Cerebellar nuclear complex (tissue), 1 donor: ENCODE measurements at places on chromosomes 16 and 17.

DNA sequence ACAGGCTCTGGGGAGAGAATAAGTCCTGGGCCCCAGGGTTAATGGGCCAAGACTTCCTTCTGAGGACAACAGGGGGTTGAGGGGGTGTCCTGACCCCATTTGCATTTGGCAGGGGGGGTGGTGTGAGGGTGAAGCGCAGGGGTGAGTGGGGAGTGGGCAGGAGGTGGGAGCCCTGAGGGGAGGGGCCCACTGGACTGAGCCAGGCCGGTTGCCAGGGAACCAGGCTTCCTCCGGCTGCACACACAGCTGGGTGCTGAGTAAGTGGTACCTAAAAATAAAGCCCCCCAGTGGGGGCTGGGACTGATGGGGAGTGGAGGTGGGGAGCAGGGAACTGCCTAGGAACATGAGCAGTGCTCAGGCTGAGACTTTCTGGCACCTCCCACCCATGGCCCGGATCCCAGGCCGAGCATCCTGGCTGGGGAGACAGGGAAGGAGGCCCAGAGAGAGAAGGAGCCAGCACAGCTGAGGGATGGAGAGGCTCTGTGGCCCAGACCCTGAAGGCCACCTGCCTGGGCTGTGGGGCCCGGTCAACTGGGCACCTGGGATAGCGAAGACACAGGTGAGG lies 7.5 kb upstream of the RASD1 start:
- DNase-seq: no peak

- no peak for DNase-seq
These were observed 1.9 kb downstream of the GPR142 start for GRCh38 chr17:74369221-74369620.

DNA sequence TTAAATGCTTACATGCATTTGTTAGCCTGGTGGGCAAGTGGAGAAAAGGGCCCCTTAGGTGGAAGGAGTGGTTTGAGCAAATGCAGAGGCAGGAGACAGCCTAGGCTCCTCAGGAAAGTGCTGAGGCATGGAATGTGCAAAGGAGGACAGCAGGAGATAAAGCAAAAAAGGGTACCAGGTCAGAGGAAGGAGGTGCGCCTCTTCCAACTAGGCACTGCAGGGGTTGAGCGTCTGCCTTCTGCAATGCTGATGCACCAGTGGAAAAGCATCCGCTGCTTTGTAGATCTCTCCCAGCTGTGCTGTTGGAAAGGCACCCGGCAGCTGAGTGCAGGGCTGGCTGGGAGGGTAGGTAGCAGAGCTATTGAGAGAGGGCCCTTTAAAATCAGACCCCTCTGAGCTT lies 287.0 kb upstream of the XYLT1 start:
- DNase-seq: no peak

DNA sequence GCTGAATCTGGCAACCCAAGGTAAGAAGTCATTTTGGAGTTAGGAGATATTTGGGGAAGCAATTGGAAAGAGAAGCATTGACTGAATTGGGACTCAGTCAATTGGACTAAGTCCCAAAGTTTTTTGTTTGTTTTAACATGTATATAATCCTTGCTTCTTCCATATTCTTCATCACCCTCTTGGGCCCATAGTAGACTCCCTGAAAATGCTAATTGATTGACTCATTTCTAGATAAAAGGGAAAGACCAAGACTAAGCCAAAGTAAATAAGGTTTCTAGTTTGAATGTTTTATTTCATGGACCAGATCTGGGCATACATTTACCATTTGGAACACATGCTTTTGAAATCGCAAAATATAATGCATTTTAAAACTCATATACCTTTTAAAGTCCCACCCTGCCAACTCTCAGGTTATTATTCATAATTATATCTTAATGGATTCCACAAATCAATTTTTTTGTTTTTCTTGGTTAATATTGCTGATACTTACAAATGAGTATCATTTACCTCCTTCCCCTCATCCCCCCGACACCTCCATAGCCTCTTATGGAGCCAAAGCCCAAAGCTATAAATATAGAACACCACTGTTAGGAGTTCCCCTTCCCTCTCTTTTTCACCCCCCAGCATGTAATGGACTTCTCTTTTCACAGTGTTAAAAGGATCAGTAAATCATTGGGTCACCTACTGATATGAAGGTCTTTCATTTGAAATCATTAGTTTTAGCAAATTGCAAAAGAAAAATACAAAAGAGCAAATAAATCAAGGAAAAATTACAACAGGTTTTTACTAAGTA lies 674.0 kb upstream of the SOX9 start:
- DNase-seq: no peak

- no peak for DNase-seq
These were observed 1.6 kb upstream of the FOXL1 start for GRCh38 chr16:86576591-86577313.

DNA sequence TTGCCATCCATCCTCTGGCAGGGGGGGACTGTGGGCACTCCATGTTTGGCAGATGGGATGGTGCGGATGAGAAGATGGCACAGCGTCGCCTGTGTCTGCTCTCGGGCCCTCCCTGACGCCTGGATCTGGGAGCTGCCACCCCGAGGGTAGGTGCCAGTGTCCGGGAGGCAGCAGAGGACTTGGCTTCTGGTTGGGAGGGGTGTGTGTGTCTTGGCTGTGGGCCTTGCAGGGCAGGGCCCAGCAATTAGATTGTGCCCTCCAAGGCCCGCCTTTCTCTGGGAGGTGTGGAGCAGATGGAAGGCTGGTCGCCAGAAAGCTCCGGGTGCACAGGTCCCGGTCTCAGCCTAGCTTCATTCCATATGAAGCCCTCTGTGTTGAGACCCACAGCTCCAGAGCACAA lies 1.4 kb downstream of the RAP1GAP2 start:
- DNase-seq: peak; percentile 87

DNA sequence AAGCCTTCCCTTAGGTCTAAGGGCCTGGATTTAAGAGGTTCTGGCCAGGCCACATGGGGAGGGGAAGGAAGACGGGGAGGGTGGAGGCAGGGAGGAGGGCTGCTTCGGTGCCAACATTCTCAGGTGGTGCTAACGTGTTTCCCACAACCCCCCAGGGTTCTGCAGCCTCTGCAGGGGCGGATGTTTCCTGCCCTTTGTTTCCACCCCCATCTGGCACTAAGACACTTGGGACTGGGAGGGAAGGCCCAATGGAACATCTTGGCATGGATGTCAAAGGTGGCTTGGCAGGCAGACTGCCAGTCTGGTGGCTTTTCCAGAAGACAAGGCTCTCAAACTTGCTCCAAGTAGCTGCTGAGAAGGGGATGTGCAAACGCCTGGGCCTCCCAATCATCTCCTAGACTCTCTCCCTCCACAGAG lies 12.7 kb downstream of the HIC1 start:
- DNase-seq: no peak

GRCh38 chr17:603406-604114 lies 111.1 kb downstream of the VPS53 start:
- no peak for DNase-seq

DNA sequence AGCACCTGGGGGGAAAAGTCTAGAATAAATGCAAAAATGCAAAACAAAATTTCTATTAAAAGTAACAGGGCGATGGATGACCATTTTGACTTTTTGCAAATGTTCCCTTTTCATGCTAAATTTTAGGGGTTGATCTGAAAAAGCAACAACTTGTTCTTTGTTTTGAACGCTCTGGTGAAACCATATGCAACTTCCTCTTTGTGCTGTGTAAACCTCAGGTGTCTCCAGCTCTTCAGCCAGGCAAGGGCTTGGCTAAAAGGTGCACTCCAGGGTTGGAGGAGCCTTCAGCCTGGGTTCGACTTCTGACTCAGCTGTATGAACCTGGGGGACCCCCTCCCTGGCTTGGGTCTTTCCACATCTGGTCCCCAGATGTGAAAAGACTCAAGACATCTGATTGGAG lies 9.5 kb downstream of the IRF8 start:
- DNase-seq: no peak

GRCh38 chr16:19583665-19584300 lies 28.3 kb downstream of the VPS35L start:
- no peak for DNase-seq

DNA sequence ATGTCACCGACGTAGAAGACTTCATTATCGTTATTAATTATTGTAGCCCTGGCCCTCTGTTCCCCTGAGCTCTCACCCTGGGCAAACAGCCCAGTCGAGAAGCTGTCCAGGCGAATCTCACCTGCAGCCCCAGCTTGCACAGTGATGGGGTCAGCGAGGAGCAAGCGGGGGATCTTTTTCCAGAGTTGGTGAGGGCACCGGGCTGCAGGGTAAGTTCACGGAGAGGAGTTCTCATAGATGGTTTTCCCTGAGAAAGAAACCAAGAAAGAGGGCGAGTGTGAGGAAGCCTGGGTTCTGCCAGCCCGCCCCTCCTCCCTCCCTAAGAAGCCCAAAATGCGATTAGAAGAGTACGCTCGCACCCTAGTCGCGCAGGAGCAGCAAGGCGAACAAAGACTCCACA lies 436 bp downstream of the SPAG5 start:
- no peak for DNase-seq

DNA sequence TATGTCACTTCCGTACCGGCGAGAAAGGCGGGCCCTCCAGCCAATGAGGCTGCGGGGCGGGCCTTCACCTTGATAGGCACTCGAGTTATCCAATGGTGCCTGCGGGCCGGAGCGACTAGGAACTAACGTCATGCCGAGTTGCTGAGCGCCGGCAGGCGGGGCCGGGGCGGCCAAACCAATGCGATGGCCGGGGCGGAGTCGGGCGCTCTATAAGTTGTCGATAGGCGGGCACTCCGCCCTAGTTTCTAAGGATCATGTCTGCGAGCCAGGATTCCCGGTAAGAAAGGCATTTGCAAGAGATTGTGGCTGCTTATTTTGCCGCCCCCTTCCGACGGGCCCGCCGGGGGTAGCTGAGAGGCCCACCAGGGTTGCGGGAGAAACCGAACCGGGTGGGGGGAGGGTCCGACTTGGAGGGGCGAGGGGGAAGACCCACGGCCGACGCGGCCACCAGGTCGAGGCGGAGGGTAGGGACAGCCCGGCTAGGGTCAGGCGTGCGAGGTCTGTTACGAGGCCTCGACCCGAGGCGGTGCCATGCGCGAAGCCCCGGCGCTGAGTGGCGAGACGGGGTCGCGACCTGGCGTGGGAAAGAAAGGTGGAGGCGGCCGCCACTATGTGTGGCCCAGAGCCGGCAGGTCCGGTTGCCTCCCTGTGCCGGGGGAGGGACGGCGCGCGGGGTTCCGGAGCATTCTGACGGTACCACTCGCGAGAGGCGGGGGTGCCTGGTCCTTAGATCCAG lies 6.7 kb upstream of the CD68 start:
- DNase-seq: peak; percentile 97

DNA sequence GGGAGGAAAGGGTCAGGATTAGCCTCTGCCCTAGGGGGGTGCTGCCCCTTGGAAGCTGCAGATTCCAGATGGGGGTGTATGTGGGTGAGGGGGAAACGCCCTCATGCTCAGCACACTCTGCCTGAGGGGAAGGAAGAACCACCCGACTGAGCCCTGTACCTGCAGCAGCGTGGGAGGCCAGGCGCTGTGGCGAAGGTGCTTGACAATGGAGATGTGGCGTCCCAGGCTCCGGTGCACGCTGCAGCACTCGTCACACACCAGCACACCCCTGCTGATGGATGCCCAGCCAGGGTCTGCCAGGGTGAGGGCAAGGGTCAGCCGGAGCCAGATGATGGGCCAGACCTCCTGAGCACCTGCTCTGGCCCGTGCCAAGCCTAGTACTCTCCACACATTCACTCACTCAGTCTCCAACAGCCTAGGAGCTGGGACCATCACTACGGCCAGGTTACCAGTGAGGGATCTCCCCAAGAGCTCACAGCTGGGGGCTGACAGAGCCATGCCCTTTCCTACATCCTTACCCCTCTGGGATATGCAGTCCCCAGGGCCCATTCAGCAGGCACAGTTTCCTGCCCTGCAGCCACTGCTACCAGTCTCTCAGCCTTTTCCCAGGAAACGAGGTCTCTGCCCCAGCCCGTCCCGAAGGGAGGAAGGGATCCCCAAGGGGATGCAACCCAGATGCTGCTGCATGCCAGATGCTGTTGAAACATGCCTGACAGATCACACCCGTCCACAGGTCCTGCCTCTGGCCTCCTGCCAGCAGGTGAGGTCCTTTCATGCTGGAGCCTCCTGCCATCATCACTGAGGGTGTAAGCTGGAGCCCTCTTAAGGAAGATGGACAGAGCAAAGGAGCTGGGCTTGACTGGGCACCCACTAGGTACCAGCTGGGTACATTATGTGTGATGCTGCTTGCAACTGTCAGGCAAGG lies 5.9 kb downstream of the GIT1 start:
- no peak for DNase-seq

DNA sequence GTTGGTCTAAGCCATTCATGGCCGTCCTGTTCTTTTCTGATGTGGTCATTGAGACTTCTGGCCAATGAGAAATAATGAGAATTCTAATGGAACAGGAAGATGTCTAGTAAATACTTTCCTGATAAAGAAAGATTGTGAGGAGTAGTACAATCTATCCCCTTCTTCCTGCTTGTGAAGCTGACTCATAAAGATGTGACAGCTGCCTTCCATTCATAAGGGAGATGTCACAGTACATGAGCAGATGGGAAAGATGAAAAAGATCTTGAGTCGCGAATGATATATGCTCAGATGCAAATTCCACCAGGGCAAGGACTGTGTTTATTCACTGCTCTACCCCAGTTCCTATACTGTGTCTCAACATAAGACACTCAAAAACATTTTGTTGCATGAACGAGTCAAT lies 111.7 kb upstream of the FOXF1 start:
- no peak for DNase-seq

- DNase-seq: no peak
These were observed 31.6 kb downstream of the PHKB start for GRCh38 chr16:47492428-47493377.

DNA sequence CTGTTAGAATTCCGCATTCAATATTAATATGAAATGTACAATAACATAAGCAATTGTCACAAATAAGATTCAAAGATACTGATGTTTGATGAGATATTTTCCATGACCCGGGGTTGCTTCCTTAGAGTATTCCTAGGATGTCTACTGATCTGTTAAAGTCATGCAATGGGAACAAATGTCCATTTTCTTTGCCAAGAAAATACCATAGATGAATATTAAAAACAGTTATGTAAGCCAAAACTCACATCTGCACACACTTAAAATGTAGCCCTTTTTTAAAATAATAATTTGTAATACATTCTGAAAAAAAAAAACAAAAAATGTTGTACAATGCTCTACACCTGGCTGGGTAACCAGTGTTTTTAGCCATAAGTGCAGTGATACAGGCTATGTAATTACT lies 259.4 kb upstream of the AXIN2 start:
- DNase-seq: no peak

GRCh38 chr16:6891496-6891895 lies 441.1 kb upstream of the RBFOX1 start:
- no peak for DNase-seq

GRCh38 chr17:9054126-9054975 lies 33.0 kb downstream of the NTN1 start:
- no peak for DNase-seq

GRCh38 chr17:48646183-48647102 lies 20.3 kb upstream of the HOXB9 start:
- no peak for DNase-seq

- no peak for DNase-seq
These were observed 6.1 kb upstream of the LIG3 start for GRCh38 chr17:34974179-34974578.

DNA sequence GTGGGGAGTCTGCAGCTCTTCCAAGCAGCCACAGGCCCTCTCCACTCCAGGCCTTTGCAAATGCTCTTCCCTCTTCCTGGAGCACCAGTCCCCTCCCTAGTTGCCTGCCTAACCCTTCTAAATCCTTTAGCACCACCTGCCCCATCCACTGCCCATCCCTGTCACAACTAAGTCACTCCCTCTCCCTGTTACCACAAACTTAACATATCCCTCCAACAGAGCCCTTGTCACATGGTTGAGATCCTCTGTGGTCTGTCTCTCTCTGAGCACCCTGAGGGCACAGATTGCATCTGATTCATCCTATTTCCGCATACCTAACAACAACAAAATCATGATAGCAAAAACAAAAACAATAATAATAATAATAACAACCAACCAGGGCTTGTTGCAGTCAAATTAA lies 11.0 kb upstream of the BEAN1 start:
- DNase-seq: no peak
